ENCODE measurements at places on chromosomes 3 and 15.

DNA sequence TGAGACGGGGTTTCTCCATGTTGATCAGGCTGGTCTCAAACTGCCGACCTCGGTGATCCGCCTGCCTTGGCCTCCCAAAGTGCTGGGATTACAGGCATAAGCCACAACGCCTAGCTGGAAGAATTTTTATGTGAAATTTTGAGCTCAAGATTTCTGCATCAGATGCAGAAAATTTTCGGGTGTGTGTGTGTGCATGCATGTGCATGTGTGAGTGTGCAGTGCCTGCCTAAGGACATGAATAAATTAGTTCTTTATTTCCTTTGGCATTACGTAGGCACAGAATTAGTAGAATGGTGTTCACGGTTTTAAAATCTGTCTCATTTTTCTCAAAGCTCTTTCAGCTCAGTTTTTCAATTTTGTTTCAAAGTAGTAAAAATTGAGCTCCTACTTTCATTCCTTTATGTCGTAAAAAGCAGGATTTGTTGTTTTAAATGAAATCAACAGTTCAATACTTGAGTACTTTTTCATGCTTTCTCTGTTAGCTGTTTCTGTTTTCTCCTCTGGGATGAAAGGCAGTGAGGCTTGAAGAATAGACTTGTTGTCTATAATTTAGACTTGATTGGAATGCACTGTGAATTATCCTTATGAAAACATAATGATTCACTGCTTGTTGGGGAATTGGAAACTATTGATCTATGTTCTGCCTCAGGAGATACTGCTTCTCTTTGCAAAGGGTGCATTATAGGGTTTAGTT, 23.3 kb upstream of the RAB11A start:
- DNase-seq = no peak

DNA sequence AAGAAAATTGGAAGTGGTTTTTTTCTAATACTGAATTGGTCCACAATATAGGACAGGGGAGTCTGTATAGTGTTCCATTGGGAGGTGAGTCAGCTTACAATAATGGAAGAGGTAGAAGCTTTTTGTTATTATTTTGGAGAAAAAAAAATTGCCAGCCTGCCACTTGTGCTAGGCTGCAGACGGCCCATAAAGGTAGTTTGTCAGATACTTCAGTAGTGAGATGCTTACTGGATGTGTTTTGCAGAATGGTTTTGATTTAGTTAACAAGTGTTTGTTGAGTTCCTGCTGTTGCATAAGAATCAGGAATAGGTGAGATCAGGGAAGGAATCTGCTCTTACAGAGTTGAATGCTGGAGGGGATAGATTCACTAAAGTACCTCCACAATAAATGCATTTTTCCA, 1.0 kb downstream of the DTWD1 start:
- no peak for DNase-seq

- DNase-seq = no peak
Measured at GRCh38 chr15:58627046-58627445, 122.5 kb downstream of the ADAM10 start.

- peak; percentile 8 for DNase-seq
Measured at GRCh38 chr15:65184305-65184867, 756 bp downstream of the CLPX start.

DNA sequence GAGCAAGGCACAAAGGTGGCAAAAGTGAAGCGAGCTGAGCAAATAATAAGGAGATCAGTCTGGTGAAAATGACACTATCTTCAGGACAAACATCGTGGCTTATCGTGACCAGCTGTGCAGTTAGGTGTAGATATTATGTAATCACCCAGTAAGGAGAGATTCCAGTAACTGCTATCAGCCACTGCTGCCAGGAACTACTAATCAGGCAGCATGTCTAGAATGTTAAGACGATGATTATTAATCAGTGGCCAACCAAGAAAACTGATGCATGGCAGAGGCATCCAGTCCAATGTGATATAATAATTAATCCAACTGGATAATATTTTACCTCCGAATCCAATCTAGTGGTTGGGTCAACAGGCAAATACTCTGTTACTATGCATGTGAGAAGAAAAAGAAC, 252.7 kb upstream of the ZPLD1 start:
- no peak for DNase-seq

GRCh38 chr15:90055182-90055581, 47.1 kb downstream of the IDH2 start:
- DNase-seq = no peak

GRCh38 chr3:123769356-123769743, 114.8 kb downstream of the MYLK start:
- no peak for DNase-seq

DNA sequence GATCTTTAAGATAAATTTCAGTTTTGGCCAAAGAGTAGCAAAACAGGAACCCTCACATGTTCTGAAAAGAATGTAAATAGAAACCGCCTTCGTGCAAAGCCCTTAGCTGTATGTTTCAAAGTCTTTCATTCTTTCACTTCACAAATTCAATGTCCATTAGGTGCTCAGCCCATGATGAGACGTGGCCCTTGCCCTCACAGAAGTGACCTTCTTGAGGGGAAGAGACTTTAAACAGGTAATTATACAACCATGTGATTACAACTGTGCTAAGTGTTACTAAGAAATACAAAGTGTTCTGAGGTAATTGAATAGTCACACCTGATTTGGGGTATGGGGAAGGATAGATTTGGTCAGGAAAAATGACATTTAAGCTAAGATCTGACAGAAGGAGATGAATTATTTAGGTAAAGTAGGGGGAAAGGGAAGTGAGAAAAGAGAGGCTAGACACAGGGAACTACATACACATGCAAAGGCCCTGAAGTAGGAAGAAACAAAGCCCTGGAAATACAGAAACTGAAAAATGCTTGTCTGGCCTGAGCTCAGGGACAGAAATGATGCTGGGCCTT, 19.6 kb downstream of the HSPBAP1 start:
- DNase-seq = no peak

GRCh38 chr3:149233323-149233722, 11.7 kb upstream of the CP start:
- no peak for DNase-seq

- DNase-seq = no peak
Measured at GRCh38 chr15:94174399-94174802, 57.0 kb upstream of the MCTP2 start.

DNA sequence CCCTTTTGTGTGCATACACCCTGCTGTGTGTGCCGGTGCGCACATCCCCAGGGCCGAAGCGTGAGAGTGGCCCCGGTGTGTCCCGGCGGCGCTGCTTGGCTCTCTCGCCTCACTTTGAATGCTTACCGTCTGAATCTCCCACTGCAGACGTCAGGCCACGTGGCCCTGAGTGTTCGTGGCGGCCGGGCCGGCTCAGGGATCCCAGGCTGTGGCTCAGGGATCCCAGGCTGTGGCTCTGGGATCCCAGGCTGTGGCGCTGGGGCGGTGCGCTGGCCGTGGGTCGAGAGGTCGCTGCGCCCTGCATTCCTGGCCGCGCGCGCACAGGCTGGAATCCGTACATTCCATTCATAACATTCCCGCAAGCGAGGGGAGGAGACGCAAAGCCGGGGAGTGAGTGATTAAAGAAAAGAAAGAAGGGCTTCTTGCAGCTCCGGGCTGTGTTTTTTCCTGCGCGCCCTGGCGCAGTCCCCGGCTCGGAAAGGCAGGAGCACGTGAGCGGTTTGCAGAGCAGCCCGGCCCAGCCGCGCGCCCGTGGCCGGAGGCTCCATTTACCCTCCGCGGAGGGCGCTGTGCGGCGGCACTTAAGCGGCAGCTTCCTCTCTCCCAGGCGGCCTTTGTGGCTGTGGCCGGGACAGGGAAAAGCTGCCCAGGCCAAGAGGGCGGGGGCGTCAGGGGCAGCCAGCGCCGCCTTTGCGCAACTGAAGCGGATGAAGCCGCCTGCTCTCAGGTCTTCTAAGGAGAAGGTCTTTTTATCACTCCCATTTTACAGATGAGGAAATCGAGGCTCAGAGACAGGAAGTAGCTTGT, 87.0 kb upstream of the ALDH1L1 start:
- no peak for DNase-seq

DNA sequence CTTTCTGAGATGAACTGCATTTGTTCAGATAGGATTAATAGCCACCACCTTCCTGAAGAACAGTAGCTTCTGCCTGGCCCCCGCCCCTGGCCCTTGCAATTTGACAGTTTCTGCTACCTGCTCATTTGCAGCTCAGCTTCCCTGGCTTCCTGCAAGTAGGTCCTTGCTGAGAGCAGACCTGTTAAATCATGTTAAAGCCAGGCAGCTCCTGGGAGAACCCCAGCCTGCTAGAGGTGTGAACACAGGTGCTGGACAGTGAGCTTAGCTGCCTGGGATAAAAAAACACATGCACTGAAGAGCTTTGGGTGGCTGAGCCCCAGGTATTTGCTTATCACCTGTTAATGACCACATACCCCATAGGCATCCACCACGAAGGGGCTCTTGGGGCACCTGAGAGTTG, 143.4 kb downstream of the PTPRG start:
- no peak for DNase-seq

GRCh38 chr3:73762855-73763254, 138.1 kb upstream of the PDZRN3 start:
- DNase-seq = no peak

DNA sequence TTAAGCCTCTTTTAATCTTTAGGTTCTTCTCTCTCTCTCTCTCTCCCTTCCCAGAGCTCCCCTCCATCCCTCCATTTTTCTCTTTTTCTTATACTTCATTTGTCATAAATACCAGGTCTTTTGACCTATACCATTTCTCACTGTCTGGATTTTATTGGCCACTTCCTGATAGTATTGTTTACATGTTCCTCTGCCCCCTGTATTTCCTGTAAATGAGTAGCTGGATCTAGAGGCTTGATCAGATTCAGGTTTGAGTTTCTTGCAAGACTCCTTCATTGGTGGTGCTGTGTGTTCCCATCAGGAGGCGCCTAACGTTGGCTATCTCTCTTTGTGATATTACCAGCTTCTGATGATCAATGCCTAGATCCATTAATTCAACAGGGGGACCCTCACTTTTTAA, 42.2 kb downstream of the DAPK2 start:
- DNase-seq = no peak

DNA sequence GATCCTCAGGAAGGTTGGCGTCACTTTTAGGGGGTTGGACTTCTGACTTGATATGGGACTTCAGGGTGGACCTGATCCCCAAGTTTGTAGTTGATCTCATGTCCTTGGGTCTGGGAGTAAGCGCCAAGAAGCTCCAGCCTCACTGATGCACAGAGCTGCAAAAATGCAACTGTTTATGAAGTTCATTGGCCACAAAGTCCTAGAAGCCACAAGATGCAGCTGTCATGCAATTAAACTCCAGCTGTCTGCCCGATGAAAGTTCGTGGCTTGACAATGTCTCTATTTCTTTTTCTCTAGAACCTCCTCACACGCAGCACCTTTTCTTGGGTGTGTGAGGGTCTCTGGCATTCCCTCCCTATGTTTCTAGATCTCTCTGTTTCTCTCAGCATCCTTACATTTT, 9.2 kb upstream of the ACAN start:
- no peak for DNase-seq

DNA sequence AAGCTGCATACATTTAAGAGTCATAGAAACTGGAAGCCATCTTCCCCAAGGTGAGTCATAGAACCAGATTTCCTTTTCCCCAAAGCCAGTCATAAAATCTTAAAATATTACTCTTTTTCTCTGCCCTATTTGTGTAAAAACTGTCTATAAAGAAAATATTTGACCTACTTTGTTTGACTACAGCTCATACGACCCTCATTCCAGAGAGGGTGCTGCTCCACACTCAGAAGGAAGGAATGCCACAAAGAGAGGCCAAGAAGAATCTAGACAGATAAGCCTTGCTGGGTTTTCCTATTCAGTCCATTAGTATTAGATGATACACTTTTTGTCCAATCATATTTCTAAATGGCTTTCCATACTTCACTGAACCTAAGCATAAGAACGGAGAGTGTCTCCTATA, 671.6 kb upstream of the SGO1 start:
- DNase-seq = no peak

DNA sequence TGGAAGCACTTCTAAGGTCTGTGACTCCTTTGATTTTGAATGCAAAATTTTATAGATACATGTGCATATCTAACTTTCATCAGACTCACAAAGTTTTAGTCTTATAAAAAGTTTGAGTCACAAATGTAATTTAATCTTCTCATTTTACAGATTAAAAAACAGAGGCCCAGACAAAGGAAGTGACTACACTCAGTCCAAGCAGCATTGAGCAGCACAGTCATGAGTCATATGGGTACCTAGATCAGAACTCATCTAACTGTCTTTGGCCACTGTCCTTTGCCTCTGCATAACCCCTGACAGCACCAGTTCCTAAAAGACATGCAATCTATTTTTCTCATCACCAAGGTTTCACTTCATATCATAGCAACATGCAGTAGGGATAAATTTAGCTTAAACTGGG, 210.7 kb upstream of the KCNH8 start:
- DNase-seq = no peak

DNA sequence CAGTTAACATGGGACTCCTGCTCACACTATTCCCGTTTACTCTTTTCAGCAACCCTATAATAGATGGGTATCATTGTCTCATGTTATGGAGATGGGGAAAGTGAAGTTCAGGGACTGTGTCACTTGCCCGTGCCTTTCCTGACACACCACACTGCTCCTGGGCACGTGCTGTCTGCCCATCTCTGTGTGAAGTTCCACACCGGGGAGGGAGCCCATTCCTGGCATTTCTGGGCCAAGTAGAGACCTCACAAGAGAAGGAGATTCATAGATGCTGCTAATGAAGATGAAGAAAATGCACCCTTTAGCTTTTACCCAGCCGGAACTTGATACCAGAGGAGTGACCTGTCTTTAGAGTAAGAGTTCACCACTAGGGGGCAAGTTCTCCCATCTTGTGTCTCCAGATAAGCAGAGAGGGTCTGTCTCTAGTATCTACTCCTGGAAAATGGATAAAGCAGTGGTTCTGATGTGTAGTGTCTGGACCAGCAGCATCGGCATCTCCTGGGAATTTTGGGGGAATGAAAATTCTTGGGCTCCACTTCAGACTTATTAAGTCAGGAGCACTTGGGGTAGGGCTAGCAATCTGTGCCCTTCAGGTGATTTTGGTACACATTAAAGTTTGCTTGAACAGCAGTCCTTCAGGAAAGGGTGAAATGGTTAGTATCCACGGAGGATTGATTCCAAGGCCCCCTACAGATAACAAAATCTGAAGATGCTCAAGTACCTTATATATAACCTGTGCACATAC, 2.0 kb upstream of the TOPBP1 start:
- DNase-seq = no peak

DNA sequence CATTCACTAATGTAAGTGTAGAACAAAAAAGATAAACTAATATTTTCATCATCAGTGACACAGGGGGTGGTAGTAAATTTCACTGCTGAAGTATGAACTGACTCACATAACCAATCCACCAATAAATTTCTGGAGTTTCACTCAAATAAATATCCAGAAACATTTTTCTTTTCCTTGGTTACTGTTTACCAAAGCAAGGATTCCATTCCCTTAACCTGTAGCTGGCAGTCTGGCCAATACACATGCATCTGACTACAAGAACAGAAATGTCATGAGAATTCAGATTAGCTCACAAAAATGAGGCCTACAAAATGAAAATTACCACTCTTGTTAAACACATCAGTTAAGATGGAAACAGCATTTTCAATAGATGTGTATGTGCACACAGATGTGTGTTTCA, 80.3 kb downstream of the STAG1 start:
- DNase-seq = no peak

- DNase-seq = no peak
Measured at GRCh38 chr3:2247831-2248230, 149.2 kb downstream of the CNTN4 start.

- DNase-seq = no peak
Measured at GRCh38 chr3:136277634-136278033, 27.5 kb downstream of the PCCB start.

Measured in activated CD4-positive, alpha-beta T cell treated with anti-CD3 and anti-CD28 coated beads, Interleukin-2, amount 50 U/mL, for 4 hours (primary cell).